Effector memory CD8-positive, alpha-beta T cell (primary cell): ENCODE measurements at places on chromosomes 5 and 9.

GRCh38 chr5:56039985-56040384, 45.2 kb upstream of the IL6ST start:
- no peak for DNase-seq

DNA sequence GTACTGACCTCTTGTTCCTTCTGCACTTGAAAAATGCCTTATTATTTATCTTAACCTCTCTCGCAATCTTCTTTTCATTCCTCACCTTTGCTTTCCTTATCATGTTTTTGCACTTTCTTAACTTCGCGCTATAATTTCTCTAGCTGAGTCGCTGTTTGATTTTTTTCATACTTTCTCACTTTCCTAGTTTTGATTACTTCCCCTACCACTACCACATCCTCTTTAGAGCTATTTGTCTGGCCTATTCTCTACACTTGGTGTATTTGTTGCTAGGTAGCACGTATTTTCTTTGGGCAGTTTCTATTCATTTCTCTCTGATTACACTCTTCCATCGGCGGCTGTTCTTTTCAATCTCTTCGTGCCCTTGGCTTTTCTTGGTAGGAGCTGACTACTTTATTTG, 611.8 kb downstream of the BNC2 start:
- DNase-seq = no peak

DNA sequence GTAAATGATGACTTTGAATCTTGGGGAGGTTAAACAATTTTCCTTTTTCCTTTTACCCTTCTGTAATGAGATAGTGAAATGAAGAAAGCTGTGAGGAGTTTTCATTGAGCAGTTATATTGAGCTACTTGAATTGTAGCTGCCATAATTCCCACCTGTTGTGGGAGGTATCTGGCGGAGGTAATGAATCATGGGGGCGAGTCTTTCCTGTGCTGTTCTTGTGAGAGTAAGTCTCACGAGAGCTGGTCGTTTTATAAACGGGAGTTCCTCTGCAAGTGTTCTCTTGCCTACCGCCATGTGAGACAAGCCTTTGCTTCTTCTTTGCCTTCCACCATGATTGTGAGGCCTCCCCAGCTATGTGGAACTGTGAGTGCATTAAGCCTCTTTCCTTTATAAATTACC, 258.4 kb downstream of the FER start:
- DNase-seq = no peak

GRCh38 chr5:94025788-94026473, 284.5 kb upstream of the POU5F2 start:
- no peak for DNase-seq

- DNase-seq = no peak
Observed at GRCh38 chr9:68983522-68984424, 30.1 kb downstream of the PRKACG start.

- DNase-seq = no peak
Observed at GRCh38 chr9:129162497-129163197, 15.4 kb downstream of the IER5L start.

- peak; percentile 11 for DNase-seq
Observed at GRCh38 chr9:110058304-110058953, 149.5 kb downstream of the C9orf152 start.

GRCh38 chr5:174533751-174534241, 190.6 kb upstream of the MSX2 start:
- DNase-seq = no peak

DNA sequence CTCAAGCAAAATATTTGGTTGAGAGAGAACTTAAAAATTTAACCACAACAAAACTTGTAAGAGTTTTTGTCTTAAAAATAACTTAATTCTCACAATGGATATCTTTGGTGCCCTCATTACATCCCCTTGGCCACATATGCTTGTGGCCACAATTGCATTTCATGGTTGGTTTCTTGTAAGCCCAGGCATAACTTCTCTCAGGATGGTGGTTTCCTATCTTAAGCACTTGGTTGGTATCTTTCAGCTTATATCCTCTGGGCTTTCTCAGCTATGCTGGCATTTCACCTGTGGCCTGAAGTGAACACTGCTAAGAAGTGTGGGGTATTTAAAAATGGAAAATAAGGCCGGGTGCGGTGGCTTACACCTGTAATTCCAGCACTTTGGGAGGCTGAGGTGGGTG, 212.4 kb upstream of the MEF2C start:
- DNase-seq = no peak
